NAMALWA (cell line): ENCODE measurements at places on chromosomes 5 and 9.

- no peak for DNase-seq
These were observed 4.9 kb downstream of the EDIL3 start for GRCh38 chr5:84379749-84380148.

- DNase-seq: no peak
These were observed 42.4 kb downstream of the EXD3 start for GRCh38 chr9:137380606-137381005.

DNA sequence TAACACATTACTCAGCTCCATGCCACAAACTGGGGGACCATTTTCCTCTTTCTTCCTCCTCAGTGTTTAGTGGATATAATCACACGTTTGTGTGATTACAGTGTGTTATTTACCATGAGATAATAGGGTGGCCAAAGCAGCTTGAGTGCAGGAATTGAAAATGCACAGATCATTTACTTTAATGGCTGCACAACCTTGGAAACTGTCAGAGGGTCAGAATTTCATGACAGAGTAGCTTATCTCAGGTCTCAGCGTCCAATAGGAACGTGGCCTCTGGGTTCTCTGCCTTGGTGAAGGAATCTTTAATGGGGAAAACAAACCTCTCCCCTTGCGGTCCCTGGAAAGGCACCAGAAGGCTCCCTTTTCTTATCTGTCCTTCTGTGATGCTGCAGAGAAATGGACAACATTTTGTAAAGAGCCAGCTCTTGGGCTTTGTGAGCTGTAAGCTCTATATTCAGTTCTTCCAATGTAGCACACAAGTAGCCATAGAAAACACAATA lies 87.4 kb upstream of the CD180 start:
- DNase-seq: no peak

GRCh38 chr9:92289708-92290390 lies 3.6 kb downstream of the IARS1 start:
- peak; percentile 23 for DNase-seq

DNA sequence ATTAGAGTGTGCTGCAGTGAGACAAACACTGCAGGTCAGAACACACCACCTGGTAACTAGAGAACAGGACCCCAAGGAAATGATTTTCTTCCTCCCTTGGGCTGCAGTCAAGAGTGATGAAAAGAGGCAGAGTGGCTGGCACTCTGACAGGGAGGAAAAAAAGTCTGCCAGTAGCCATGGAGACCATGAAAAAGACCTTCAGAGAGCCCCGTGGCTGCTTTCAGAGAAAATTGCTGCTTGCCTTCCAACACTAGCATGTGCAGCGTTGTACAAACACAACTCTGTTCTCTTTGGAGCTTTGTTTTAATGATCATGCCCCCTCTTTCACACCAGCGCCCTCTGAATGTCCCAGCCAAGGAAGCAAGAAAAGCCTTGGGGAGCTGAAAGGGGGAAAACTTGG lies 68.8 kb downstream of the ANKRD55 start:
- DNase-seq: no peak

GRCh38 chr5:101590384-101590783 lies 687.3 kb upstream of the ST8SIA4 start:
- peak; percentile 48 for DNase-seq

DNA sequence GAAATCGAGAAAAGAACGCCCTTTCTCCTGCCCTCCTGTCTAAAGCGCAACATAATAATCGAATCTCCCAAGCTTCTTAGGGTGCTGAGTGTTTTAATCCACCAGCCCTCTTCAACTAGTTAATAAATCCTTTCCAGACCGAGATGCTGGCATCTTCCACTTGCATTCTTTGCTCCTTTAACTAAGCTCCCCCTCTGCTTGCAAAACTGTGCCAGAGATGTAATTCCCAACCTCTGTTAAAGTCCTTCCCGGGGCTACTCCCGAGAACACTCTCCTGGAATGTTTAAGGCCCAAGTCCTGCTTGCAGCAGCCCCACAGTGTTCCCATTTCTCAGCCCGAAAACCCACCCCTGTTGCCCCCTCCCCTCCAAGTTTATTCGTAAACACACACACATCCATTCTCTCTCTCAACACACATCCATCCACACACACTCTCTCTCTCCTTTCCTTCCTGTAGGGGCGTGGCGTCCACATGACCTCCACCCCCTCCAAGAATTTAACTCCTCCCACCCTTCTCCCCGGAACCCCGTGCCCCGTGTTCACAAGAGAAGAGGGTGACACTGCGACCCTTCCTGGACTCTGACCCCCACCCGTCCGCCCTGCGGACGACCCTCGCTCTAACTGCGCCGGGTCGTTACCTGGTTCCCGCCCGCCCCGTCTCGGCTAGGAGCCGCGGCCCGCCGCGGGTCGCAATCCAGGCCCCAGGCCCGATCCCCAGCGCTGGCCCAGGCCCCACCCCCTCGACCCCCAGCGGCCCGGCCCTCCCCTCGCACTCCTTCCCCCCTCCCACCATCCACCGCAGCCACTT lies 7.0 kb upstream of the MGAT1 start:
- peak; percentile 94 for DNase-seq

DNA sequence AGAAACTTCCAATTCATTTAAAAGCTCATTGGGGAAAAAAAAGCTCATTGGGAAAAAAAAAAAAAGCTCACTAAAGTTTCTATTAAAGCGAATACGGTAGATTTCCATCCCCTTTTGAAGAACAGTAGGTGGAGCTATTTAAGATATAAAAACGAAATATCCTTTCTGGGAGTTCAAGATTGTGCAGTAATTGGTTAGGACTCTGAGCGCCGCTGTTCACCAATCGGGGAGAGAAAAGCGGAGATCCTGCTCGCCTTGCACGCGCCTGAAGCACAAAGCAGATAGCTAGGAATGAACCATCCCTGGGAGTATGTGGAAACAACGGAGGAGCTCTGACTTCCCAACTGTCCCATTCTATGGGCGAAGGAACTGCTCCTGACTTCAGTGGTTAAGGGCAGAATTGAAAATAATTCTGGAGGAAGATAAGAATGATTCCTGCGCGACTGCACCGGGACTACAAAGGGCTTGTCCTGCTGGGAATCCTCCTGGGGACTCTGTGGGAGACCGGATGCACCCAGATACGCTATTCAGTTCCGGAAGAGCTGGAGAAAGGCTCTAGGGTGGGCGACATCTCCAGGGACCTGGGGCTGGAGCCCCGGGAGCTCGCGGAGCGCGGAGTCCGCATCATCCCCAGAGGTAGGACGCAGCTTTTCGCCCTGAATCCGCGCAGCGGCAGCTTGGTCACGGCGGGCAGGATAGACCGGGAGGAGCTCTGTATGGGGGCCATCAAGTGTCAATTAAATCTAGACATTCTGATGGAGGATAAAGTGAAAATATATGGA lies at the start of gene PCDHGA12:
PCDHGA12 (plus strand) TSS at position 176 of the 782 bp plus-strand sequence; CDS start at position 429, 253 bp downstream.
- DNase-seq: peak; percentile 81

- DNase-seq: no peak
These were observed 24.4 kb downstream of the MEGF9 start for GRCh38 chr9:120689860-120690259.

- no peak for DNase-seq
These were observed 130.2 kb upstream of the SPEF2 start for GRCh38 chr5:35487233-35488025.

DNA sequence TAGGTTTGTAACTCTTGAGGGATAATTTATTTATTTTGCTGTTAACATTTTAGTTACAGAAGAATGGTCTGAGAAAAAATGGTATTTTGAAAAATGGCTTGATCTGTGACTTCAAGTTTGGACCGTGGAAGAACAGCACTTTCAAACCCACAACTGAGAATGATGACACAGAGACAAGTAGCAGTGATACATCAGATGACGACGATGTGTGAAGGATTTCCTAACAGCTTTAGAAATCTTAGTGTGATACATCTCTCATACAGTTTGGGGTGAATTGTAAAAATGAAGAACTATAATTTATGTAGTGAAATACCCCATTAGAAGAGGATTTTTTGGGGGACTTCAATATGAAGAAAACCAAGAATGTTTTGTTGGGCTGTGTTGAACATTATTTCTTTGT lies 88.7 kb downstream of the GPBP1 start:
- DNase-seq: no peak

DNA sequence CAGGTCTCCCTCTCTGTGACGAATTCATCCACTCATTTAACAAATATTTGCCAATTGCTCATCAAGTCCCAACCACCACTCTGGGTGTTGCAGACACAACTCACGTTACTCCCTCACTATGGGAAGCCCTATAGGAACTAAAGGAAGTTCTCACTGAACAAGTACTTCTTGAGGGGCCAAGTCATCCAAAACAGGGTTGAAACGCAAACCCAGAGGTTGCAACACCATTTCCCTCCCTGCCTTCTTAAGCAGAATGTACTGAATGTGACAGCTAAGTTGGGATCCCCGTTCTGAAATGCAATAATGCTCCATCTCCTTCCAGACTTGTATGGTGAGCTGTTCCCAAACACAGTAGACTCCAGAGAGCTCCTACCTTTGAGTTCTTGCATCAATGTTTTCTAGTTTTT lies 34.3 kb downstream of the EPB41L4B start:
- no peak for DNase-seq

GRCh38 chr9:132733260-132733815 lies 63.1 kb downstream of the GTF3C4 start:
- DNase-seq: no peak

- no peak for DNase-seq
These were observed 7.5 kb downstream of the SURF4 start for GRCh38 chr9:133368249-133368881.

DNA sequence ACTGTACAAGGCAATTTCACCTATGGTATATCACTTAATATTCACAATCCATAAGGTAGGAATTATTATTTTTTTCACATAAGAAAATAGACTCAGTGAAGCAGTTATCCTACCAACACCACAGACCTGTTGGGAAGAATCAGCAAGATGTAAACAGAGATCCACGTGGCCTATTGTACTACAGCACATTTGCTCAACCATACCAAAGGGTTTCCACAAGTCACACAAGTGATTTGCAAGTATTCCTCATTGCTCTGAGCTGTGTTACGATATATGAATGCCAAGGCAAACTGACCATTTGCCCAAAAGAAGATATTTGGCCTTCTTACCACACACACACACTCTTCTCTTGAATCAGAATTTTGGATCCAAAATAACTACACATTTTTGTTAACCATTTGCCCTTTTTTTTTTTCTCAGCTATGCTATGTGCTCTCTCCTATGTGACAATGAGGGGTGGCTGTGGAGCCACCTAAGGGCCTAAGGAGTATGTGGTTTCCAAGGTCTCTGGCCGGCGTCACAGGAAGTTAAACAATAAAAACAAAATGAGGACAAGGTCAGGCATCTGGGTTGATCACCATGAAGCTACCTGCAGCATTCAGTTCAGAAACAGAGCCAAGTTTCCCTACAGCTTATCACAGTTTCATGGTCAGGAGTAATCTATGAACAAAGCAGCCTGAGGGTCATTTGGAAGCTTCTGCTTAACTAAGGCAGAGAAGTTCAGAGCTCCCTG lies 171.0 kb upstream of the FREM1 start:
- no peak for DNase-seq

- DNase-seq: peak; percentile 26
These were observed 87.7 kb downstream of the ENTREP1 start for GRCh38 chr9:69412741-69413150.

- peak; percentile 91 for DNase-seq
These were observed 122.5 kb downstream of the SLC1A3 start for GRCh38 chr5:36728697-36729543.

DNA sequence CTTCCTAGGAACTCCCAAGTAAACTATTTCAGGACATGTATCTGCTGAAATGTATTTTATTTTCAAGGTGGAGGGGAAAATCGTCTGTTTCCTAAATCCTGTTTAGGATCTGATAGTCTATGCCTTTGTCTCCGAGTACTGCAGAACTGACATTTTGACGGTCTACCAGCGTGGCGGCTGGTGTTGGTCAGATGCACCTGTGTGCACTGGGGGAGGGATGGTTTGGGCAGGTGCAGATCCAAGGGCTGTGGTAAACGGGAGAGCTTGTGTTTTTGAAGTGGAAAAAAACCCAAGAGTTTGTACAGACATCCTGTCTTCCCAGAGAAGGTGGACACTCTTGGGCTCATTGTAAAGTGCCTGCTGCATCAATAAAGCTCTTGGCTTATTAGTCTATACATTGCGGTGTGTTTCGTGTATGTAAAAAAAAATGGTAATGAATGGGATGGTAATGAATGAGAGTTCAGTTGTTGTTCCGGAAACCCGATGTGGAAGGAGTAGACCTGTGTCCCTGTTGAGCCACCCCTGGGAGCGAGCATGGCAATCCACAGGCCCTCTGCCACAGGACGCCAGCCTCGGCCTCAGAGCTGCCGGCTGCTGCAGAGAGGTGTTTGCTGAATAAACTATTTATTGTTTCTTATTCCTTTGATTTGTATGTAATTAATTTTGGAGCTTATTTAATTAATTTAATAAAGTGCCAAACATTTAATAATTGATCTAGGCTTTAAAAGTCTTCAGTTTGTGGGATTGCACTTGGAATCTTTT lies 15.3 kb downstream of the ARPC5L start:
- DNase-seq: no peak

- no peak for DNase-seq
These were observed 49.4 kb upstream of the ZBTB43 start for GRCh38 chr9:126755317-126755875.

DNA sequence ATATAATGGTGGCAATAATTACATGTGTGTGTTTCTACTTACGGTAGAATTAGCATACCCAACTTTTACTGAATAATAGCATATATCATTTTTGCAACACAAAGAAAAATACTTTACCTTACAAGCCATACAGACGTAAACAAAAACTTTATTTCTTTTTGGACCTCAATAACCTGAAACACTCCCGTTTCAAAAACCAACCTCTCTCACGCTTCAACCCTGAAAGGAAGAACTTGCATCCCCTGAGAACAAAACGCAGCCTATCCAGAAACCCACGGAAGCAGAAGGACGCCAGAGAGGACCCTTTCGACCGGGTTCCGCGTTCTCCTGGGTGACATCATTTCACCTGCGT lies at the start of gene RNF38:
RNF38 (minus strand) TSS at position 290 of the 352 bp plus-strand sequence; CDS start at position 129, 161 bp downstream.
- DNase-seq: peak; percentile 89

DNA sequence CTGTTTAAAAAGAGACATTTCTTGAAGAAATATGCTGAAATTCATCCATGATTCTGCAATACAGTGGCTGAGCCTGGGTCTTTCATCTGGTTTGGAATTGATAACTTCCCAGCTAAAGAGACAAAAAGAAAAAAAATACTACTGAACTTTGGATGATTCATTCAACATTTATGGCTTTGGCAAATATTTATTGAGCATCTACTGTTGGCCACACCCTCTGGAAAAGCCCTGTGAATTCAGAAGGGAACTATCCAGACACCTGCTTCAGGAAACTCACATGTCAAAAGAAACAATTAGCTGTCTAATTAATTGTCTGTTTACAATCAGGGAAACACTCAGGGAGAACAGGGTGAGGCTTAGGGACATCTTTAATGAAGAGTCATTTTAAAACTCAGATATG lies 17.8 kb upstream of the ZNF622 start:
- no peak for DNase-seq

DNA sequence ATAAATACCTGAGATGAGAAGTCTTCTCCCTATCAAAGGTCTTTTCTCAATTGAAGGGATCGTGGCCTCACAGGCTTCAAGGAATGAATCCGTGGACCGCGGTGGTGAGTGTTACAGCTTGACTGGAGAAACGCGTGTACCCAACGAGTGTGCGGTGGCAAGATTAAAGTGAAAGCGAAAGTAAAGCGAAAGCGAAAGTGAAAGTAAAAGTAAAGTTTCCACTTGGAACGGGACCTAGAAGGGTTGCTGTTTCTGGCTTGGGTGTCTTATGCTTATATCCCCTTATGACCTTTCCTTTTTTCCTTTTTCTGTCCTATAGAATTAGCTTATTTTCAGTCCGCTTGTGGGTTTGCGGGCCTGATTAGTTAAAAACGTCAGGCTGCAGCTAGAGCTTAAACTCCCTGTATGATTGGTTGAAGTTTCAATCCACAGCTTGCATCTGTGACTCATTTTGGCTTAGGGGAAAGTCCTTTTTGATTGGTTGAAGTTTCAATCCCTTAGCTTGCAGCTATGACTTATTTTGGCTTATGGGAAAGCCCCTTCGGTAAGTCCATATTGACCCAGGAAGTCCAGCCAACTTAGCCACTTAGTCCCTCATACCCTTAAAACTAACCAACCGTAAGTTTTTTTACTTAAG lies 924.3 kb upstream of the CDH10 start:
- peak; percentile 33 for DNase-seq
